ENCODE measurements at places on chromosomes 2 and 18. TPM values are rescaled to one million over a fixed set of nuclear protein-coding genes. Genes with fewer than 3 reads are reported as not detected.

DNA sequence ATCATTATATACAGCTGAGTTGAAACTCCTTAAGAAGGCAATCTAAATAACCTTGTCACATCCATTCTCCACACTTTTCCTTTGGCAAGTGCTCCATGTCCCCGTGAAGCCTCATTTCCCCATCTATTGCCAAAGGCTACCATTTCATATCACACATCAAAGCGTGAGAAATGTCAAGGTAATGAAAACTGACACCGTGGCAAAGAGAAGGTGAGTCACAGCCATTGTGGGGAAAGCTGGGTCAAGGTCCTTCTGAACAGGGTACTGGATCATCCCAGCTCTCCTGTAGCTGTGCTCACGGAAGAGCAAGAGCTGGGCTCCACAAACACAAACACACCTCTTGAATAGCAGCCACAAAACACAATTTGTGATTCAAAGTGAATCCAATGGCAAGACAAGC is 58.2 kb upstream of the REG3G start:
- H3K27me3 ChIP-seq: no peaks in the 10 kb centered on the region
- DNase-seq: peak; percentile 23
- no peaks in the 10 kb centered on the region for H3K4me1 ChIP-seq

- H3K27me3 ChIP-seq: no peaks in the 10 kb centered on the region
- no peak overlapping the region for H3K4me3 ChIP-seq
- no peak overlapping the region for H3K27ac ChIP-seq
- DNase-seq: no peak
- no peaks in the 10 kb centered on the region for H3K36me3 ChIP-seq
Measured at GRCh38 chr18:75183524-75183923, 25.4 kb downstream of the PTGR3 start.

DNA sequence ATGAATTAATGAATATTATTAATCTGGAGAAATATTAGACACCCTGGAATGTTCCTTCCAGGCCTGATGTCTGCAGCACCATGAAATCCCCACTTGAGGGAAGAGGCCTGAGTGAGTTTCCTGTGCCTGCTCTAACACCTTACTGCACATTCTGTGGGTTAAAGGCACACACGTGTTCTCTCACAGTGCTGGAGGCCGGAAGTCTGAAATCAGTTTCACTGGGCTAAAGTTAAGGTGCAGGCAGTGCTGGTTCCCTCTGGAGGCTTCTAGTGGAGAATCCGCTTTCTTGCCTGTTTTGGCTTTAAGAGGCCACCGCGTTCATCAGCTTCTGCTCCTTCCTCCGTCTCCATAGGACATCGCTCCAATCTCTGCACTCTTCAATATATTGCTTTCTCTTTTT is 48.7 kb downstream of the ACKR3 start:
- H3K4me3 ChIP-seq: no peak overlapping the region
- no peak overlapping the region for H3K27ac ChIP-seq
- H3K36me3 ChIP-seq: no peaks in the 10 kb centered on the region
- DNase-seq: no peak
- H3K27me3 ChIP-seq: peaks cover 5% of the 10 kb centered on the region

DNA sequence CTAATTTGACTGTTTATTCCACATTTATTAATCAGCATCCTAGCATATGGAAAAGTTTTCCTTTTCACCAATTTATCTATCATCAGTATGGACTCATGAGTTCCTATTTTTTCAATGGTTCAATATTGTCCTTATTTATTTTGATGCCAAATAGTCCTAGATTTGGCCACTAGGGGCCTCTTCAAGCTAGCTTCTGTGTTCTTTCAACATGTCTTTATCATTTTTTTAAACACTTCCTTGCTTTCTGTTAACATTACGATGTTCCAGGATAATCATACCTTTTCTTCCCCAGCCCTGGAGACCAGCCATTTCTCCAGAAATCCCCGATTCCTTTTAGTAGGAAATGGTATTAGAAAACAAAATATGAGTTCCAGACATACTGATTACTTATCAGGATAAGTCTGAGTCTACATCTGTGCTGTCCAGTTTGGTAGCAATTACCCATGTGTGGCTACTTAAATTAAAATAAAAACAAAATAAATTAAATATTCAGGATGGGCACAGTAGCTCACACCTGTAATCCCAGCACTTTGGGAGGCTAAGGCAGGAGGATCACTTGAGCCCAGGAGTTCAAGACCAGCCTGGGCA is 70.6 kb downstream of the RPE start:
- H3K4me3 ChIP-seq: no peak overlapping the region
- no peaks in the 10 kb centered on the region for H3K27me3 ChIP-seq
- DNase-seq: peak; percentile 29

DNA sequence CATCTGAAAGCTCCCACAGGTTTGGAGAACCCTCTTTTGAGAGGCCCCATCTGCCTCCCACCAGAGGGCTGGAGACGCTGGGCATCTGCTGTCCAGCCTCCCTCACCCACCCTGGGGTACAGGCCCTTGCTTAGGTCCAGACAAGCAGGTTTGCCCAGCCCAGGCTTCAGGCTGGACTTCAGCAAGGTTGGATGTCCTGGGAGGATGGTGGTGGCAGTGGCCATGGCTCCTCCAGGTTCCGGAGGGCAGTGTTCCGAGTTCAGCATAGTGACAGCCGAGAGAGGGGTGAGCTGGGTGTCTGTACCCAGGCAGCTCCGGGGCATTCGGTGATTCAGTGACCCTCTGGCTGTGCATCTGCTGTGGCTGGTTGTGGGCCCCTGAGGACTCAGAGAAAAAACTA is 58.2 kb upstream of the HDAC4 start:
- no peaks in the 10 kb centered on the region for H3K4me1 ChIP-seq
- no peak overlapping the region for H3K4me3 ChIP-seq
- no peak overlapping the region for H3K27ac ChIP-seq
- no peaks in the 10 kb centered on the region for H3K36me3 ChIP-seq
- no peak for DNase-seq

GRCh38 chr2:231379266-231380215 is 16.0 kb upstream of the B3GNT7 start:
- peak overlapping the region; percentile 40 for H3K27ac ChIP-seq
- DNase-seq: peak; percentile 61
- H3K4me3 ChIP-seq: no peak overlapping the region
- no peaks in the 10 kb centered on the region for H3K27me3 ChIP-seq
- peaks cover 12% of the 10 kb centered on the region for H3K4me1 ChIP-seq

- no peaks in the 10 kb centered on the region for H3K36me3 ChIP-seq
- H3K4me3 ChIP-seq: no peak overlapping the region
- no peak for DNase-seq
- H3K27ac ChIP-seq: peak overlapping the region; percentile 62
- no peaks in the 10 kb centered on the region for H3K27me3 ChIP-seq
- peaks cover 6% of the 10 kb centered on the region for H3K4me1 ChIP-seq
Measured at GRCh38 chr18:79637921-79638909, 41.4 kb upstream of the CTDP1 start.

- no peak for DNase-seq
- H3K36me3 ChIP-seq: no peaks in the 10 kb centered on the region
- no peak overlapping the region for H3K4me3 ChIP-seq
Measured at GRCh38 chr18:58279504-58280175, 235.6 kb downstream of the NEDD4L start.

- no peaks in the 10 kb centered on the region for H3K36me3 ChIP-seq
- no peaks in the 10 kb centered on the region for H3K4me1 ChIP-seq
- no peaks in the 10 kb centered on the region for H3K27me3 ChIP-seq
- no peak overlapping the region for H3K27ac ChIP-seq
Measured at GRCh38 chr18:10973567-10974203, 175.7 kb downstream of the PIEZO2 start.

- no peak overlapping the region for H3K4me3 ChIP-seq
- no peaks in the 10 kb centered on the region for H3K36me3 ChIP-seq
- DNase-seq: no peak
- H3K27ac ChIP-seq: no peak overlapping the region
- H3K4me1 ChIP-seq: peaks cover 5% of the 10 kb centered on the region
Measured at GRCh38 chr18:43772907-43773306, 495.6 kb upstream of the SYT4 start.

- no peaks in the 10 kb centered on the region for H3K27me3 ChIP-seq
- H3K27ac ChIP-seq: no peak overlapping the region
- peaks cover 6% of the 10 kb centered on the region for H3K4me1 ChIP-seq
- H3K4me3 ChIP-seq: no peak overlapping the region
Measured at GRCh38 chr2:172484253-172484652, 56.9 kb downstream of the ITGA6 start.

DNA sequence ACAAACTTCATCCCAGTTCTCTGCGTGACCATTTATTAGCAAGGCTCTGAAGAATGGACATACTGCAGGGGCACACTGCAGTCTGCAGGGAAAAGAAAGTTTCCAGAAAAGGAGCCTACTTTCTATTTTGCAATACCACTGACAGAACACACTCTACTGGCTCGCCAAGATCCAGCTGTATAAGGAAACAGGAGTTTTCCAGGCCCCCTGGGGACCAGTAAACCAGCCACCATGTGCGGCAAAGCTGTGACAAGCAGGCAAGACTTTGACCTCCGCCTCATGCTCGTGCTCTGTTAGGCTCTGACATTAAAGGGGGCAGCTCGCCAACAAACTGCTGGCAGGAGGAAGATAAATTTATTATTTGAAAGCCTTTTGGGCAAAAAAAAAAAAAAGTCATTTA is 67.3 kb downstream of the CCBE1 start:
- H3K4me3 ChIP-seq: no peak overlapping the region
- no peak for DNase-seq
- H3K27ac ChIP-seq: no peak overlapping the region
- no peaks in the 10 kb centered on the region for H3K4me1 ChIP-seq

DNA sequence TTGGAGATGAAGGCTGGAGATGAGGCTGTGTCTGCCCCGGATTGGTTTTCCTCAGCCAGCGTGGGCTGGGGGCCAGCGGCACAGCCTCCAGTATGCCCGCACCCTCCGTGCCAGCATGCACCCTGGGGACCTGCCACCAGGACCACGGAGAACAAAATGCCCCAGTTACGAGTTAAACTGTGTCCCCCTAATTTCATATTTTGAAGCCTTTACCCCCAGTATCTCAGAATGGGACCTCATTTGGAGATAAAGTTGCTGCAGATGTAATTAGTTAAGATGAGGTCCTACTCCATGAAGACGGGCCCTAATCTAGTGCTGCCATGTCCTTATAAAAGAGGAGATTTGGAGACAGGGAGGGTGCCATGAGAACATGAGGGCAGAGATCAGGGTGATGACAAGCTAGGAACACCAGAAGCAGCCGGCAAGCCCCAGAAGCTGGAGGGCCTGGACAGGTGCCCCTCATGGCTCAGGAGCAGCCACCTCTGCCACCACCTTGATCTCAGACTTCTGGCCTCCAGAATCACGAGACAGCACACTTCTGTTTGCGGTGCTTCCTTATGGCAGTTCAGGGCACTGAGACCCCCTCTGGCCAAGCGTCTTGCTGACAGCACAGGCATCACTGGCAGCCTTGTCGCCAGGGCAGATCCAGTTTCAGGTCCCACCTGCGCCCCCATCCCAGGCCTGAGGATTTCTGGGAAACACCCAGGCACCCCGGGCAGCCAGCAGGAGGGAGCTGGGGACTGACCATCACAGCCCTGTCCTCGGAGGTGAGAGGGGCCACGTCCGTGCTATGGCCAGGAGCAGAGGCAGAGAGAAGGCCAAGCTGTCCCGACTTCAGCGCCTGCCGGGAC is 29.4 kb downstream of the KIF1A start:
- H3K4me1 ChIP-seq: peaks cover 30% of the 10 kb centered on the region
- H3K27me3 ChIP-seq: no peaks in the 10 kb centered on the region
- peak overlapping the region; percentile 23 for H3K27ac ChIP-seq
- no peak for DNase-seq

- no peak overlapping the region for H3K27ac ChIP-seq
- no peaks in the 10 kb centered on the region for H3K4me1 ChIP-seq
- no peaks in the 10 kb centered on the region for H3K27me3 ChIP-seq
- no peak overlapping the region for H3K4me3 ChIP-seq
- no peaks in the 10 kb centered on the region for H3K36me3 ChIP-seq
- no peak for DNase-seq
Measured at GRCh38 chr2:175393851-175394250, 212.3 kb upstream of the ATP5MC3 start.

- no peak overlapping the region for H3K4me3 ChIP-seq
- no peaks in the 10 kb centered on the region for H3K36me3 ChIP-seq
- peak; percentile 19 for DNase-seq
- H3K27ac ChIP-seq: no peak overlapping the region
Measured at GRCh38 chr2:82023710-82024109, 1719.2 kb upstream of the LRRTM1 start.

- H3K4me3 ChIP-seq: no peak overlapping the region
- H3K36me3 ChIP-seq: no peaks in the 10 kb centered on the region
- H3K27me3 ChIP-seq: no peaks in the 10 kb centered on the region
- no peak overlapping the region for H3K27ac ChIP-seq
Measured at GRCh38 chr18:78099979-78100588, 850.4 kb downstream of the GALR1 start.

- no peaks in the 10 kb centered on the region for H3K27me3 ChIP-seq
- H3K27ac ChIP-seq: peak overlapping the region; percentile 82
- H3K4me1 ChIP-seq: peaks cover 8% of the 10 kb centered on the region
- H3K36me3 ChIP-seq: no peaks in the 10 kb centered on the region
Measured at GRCh38 chr2:46982351-46983064, 66.9 kb upstream of the MCFD2 start.

DNA sequence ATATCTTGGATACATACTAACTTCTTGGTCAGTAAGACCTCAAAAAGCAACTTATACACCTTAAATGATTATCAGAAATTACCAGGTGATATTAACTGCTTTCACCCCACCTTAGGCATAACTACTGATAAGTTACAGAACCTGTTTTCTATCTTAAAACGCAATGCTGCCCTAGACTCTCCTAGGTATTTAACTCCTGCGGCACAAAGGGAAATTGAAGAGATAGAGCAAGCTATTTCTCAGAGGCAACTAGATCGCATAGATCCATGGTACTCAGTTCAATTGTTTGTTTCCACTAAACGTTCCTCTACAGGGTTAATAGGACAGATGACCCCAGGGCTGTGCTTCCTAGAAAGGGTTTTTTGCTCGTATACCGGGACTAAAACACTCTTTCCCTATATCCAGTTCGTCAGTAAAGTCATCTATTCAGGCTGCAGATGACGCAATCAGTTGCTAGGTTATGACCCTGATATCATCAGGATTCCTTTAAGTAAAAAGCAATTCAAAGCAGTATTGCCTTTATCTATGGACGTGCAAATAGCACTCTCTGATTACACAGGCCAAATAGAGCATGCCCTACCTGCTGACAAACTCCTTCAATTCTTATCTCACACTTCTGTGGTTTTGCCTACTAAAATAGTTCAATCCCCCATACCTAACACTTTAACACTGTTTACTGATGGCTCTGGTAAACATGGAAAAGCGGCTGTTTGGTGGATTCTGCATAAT is 62.3 kb upstream of the MYO3B start:
- DNase-seq: peak; percentile 44
- H3K4me1 ChIP-seq: no peaks in the 10 kb centered on the region
- H3K36me3 ChIP-seq: no peaks in the 10 kb centered on the region
- H3K27ac ChIP-seq: no peak overlapping the region
- no peaks in the 10 kb centered on the region for H3K27me3 ChIP-seq

GRCh38 chr2:133142087-133142486 is 426.2 kb downstream of the NCKAP5 start:
- no peak for DNase-seq
- no peak overlapping the region for H3K27ac ChIP-seq
- H3K27me3 ChIP-seq: no peaks in the 10 kb centered on the region
- no peaks in the 10 kb centered on the region for H3K36me3 ChIP-seq
- no peaks in the 10 kb centered on the region for H3K4me1 ChIP-seq
- H3K4me3 ChIP-seq: no peak overlapping the region

KCNF1 gene
- 0.67 TPM for total RNA-seq

CPO gene
- 0.36 TPM for total RNA-seq

FIGN gene
- 4.5 TPM for total RNA-seq

Measured in hepatocyte (in vitro differentiated cells).